Ovary (tissue), 10 donors: ENCODE measurements at places on chromosomes 1 and 21. TPM values are rescaled to one million over a fixed set of nuclear protein-coding genes. Genes with fewer than 3 reads are reported as not detected.

- DNase-seq, result no peak
Measured at GRCh38 chr1:55893155-55893554, 678.0 kb upstream of the USP24 start.

GRCh38 chr1:31796707-31797106 lies 19.1 kb downstream of the SPOCD1 start:
- no peak for DNase-seq

DNA sequence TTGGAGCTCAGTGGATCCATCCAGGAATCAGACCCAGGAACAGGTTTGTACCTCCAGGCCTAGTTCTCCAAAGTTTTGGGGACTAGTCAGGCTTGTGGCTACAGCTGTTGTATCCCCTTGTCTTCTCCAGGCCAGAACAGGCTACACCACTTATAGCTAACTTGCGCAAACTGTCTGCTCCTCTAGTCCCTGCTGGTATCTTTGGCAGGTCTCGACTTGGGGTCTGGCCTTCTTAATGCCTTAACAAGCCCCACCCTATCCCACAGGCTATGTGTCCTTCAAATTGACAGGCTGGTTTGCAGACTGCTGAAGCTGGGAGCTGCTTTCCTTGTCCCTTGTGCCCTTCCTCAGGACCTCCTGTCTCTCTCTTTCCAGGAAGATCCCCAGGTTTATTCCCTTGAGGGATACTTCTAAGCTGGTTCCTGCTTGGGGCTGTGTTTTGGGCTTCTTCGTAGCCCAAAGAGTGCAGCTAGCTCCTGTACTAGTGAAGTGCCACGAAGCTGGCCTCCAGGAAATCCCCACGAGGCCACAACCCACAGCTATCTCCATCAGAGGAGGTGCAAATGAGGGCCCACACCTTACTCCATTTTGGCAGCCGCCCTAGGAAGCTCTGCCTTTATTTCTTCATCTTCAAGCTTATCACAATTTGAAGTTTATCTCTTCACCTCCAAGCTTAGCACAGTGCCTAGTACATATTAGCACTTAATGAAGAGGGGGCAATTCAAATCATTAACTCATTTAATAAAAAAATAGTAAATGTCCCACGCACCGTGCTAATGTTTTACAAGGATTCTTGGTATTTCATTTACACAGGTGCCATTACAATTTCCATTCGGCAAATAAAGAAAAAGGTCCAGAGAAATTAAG lies 683 bp upstream of the DMAP1 start:
- no peak for DNase-seq

GRCh38 chr1:175539986-175540385 lies 203.4 kb downstream of the TNR start:
- DNase-seq, result no peak

Gene LYSMD1
- total RNA-seq, result 15.3 TPM

Gene SH2D2A
- total RNA-seq, result 1.4 TPM

GRCh38 chr1:247445526-247446356 lies 12.2 kb downstream of the OR2B11 start:
- DNase-seq, result no peak

Gene ARHGAP30
- total RNA-seq, result 2.4 TPM

DNA sequence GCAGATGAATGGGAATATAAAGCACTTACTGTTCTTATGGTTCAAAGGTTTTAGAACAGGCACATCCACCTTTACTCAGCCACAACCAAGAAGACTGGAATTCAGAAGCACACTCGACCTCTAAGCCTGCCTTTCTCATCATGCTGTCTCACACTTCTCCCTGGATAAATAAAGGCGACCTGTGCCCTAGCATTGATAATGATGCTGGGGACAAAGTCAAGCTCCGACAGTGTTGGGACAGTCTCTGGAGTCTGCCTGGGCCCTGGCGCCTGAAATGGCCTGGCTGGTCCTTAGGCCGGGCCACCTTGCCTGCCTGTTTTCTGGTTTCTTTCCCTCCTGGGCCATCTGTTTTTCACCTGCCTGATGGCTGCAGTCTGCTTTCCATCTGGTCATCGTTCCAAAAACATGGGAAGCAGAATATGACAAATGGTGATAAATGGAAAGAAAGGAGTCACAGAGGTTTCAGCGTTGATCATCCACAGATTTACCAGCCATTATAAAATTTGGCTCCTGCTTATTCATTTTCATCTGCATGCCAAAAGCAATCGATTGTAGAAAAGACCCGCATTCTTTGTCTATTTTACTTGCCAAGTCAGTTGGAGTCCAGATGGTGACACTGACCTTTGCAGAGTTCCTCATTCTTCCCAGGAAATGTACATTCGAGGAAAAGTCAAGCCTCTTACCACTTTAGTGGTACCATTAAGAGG lies 91.2 kb upstream of the KCNJ15 start:
- no peak for DNase-seq

DNA sequence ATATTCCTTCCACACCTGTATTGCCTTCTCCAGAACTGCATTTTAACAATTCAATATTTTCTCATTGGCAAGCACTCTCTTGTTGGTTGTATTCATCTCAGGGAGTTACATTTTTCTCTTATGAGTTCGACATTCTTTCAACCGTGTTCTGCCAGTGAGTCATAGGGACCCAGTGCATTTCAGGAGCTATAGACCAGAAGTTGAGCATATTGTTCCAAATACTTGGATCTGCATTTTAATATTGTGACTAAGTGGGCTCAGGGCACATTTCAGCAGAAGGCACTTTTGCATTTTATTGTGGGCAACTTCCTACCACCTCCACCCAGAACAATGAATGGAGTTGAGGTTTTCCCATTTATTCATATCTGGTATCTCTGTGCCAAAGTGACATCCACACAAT lies 132.8 kb downstream of the TNFSF18 start:
- no peak for DNase-seq

Gene ZNF672
- 23.9 TPM for total RNA-seq

DNA sequence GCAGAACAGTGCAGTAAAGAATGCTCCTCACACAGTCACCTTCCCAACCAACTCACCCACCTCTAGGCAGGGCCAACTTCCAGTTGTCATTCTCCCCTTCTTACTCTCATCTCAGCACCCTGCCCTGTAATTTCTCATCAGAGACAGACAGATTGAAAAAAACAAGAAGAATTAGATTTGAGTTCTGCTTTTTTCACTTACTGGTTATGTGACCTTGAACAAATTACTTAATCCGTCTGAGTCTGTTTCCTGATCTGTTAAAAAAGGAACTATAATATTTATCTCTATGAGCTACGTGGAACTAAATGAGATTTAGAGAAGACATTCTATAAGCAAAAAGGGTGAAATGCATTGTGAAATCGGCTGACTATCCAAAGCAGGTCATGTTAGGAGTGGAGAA lies 330.3 kb downstream of the ZNF326 start:
- DNase-seq, result no peak

DNA sequence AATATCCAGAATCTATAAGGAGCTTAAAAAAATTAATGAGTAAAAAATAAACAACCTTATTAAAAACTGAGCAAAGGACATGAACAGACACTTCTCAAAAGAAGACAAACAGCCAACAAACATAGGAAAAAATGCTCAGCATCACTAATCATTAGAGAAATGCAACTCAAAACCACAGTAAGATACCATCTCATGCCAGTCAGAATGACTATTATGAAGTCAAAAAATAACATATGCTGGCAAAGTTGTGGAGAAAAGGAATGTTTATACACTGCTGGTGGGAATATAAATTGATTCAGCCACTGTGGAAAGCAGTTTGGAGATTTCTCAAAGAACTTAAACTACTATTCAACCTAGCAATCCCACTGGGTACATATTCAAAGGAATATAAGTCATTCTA lies 25.3 kb downstream of the PIGK start:
- no peak for DNase-seq

GRCh38 chr1:224747578-224747977 lies 131.5 kb downstream of the CNIH3 start:
- no peak for DNase-seq

Gene C1orf87
- 0.84 TPM for total RNA-seq

GRCh38 chr1:8348777-8349472 lies 31.0 kb downstream of the SLC45A1 start:
- DNase-seq, result peak; percentile 59

Gene STIL
- 0.60 TPM for total RNA-seq

Gene DMBX1
- not detected for total RNA-seq

DNA sequence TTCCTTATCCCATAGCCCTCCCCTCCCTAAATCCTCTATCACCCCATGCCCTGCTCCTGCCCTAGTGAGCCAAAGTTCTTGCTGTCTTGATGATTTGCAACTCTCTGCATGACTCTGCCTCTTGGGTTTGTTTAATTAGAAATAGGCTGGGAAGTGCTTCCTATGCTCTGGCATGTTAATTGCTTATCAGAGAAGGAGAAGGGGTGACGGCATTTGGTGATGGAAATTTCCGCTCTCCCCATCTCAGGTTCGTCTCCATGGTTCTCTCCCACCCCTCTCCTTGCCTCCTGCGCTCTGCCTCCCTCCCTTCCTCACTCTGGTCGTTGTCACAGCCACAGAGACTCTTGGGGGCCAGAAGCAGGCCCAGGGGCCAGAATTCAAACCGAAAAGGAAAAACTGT lies 68.9 kb downstream of the LRRN2 start:
- no peak for DNase-seq

- no peak for DNase-seq
Measured at GRCh38 chr1:236516929-236517704, 6.7 kb upstream of the LGALS8 start.

Gene RSPO1
- 1.7 TPM for total RNA-seq

DNA sequence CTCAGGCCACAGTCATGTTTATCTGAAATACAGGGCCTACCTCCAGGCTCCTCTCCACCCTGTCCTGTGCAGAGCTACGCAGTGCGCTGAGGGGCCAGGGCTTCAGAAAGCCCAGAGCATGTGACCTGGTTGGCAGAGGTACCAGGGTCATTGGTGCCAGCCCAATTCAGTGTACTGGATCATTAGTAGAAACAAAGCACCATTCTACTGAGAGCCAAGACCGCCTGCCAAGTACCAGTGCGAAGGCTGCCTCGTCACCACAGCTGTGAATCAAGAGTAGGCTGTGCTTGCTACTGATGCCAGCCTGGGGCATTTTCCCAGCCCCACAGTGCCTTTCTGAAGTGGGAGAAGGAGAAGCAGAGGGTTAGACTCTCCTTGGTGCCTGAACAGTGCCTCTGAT lies 59.8 kb downstream of the CAPN9 start:
- DNase-seq, result no peak

- DNase-seq, result no peak
Measured at GRCh38 chr1:184533049-184533448, 146.2 kb downstream of the C1orf21 start.

DNA sequence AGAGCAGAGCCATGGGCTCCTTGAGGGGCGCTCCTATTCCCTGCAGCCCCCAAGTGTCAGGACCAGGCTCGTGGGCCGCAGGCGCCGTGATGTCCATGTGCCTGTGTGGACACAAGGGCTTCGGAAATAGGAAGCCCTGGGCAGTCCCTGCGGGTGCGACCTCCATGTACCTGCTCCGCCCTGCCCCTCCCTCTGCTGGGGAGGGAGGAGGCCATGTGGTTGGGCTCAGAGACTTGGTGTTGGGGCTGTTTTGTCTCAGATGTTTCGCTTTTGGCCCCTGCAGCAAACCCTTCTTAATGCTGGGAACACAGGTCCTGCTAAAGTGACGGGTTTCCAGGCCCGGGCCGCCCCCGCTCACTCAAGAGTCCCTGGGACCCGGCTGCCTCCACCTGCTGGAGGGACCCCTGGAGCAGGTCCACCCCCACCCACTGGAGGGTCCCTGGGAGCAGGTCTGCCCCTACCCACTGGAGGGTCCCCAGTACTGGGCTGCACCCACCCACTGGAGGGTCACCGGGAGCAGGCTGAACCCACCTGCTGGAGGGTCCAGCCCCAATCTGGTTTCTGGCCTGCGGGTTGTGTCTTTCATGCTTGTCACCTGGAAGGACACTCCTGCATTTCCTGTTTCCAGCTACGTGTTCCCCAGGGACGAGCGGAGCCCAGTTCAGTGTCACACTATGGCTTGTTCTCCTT lies 156.5 kb downstream of the PEX14 start:
- DNase-seq, result no peak

DNA sequence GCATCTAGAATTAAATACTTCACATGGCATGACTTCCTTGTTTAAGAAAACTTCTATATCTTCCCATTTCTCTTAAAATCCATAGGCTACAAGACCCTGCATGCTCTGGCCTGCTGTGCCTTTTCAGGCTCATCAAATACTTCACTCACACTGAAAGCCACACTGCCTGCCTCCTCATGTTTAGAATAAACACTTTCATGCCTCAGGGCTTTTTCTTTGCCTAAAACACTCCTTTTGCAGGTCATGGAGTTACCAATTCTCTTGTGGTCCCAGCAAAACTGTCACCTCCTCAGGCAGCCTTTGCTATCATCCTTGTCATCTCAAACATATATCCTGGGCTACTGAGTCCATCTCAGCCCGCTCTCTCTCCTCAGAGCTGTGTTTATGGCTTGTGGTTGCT lies 5.5 kb downstream of the SGIP1 start:
- no peak for DNase-seq

DNA sequence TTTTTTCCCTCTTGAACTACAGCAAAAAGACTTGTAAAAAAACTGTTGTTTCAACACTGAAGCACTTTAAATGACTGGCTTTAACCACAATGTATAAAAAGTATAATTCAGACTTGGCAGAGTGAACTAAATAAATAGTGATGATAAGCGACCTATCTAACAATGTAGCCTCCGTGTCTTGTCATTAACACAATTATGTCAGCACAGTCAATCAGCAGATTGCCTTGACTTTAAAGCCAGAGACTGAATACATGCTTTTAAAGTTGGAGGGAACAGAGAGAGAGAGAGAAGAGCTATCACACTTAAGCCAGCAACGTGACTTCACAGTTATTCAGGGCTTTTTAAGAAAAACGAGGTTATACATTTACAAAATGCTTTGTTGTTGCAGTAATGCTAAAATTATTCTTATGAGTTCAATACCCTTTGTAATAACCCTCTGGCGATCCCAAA lies 378.1 kb downstream of the LMO4 start:
- no peak for DNase-seq

GRCh38 chr1:51690285-51690961 lies 73.5 kb downstream of the OSBPL9 start:
- DNase-seq, result no peak

Gene S1PR1
- 8.4 TPM for total RNA-seq

DNA sequence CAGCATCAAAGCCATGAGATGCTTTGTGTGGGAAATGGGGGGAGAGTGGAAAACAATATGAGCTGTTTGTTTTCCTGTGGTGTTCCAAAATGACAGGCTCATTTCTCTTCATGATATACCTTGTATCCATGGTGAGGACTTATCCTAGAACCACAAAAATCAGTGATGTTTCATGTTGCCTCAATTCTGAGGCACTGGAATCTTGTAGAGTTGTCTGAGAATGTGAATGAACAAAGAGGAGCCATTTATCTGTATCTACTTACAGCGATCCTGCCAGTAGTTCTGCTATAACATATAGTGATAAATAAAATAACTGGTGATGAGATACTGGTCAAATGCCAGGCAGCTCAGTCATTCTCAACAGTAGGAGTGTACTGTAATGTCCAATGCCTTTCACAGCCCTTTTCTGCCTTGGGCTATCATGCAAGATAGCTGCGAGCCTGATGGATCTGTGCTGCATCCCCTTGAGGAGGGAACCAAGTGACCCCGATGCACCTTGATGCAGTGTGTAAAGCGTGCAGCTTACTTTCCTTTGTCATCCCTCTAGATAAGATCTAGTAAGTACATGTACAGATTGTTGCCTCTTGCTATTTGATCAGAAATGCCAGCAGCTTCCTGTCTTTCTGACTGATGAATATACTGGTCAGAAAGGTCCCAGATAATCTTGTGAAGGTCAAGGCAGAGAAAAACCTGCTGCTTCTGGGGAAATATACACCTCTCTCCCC lies 52.8 kb downstream of the SLC44A3 start:
- no peak for DNase-seq
